ENCODE measurements at places on chromosomes 3 and 15.

DNA sequence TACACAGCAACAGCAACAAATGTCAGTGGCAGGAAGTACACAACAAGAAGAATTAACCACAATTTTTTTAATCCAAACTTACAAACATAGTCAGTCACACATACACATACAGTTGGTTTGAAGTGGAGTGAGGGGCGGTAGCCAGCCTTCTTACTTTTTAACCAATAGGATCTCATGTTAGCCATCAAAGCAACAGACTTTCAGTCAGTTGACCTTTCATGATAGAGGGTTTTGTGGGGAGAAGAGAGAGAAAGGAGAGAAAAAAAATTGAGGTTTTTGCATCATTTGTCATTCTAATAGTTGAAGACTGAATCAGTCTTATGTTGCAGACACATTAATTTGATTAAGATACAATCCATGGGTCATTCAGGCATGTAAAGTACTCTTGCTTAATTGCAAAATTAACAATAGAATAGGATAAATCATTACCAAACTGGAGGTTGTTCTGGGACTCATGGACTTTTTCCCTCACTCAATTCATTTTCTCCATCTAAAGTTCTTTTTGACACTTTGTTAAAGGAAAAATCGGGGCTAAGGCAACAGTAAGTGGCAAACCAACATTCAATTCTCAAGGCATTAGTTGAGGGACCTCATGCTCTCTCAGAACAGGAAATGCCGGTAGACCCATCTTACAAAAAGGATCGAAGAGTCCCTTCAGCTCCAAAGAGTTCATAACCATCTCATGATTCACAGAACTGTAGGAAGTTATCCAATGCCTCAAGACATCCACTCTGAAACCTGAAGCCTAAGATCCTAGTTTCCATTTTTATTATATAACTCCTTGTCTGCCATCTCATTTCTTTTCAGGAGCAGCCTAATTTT lies 159.5 kb upstream of the LPP start:
- peak; percentile 42 for DNase-seq

DNA sequence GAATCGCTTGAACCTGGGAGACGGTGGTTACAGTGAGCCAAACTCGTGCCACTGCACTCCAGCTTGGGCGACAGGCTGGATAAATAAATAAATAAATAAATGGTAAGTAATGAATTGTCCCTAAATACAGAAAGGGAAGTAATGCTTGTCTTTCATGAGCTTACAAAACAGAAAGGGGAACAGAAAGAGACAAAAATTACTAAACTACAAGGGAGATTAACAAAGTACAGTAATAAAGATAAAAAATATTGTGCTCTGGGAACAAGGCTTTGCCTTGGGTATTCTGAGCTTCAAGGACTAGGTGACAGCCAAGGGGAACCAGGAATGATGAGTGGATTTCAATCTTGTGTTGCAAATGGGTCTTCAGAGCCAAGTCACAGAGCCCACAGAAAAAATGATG lies 9.2 kb upstream of the HLTF start:
- no peak for DNase-seq

DNA sequence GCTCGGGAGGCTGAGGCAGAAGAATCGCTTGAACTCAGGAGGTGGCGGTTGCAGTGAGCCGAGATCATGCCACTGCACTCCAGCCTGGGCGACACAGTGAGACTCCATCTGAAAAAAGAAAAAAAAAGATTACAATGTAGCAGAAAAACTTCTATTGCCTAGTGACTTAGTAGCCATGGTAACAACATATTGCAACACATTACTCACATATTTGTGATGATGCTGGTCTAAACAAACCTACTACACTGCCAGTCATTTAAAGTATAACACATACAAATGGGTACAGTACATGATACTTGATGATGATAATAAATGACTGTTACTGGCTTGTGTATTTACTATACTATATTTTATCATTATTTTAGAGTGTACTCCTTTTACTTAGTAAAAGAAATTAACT lies 125.6 kb downstream of the PLOD2 start:
- no peak for DNase-seq

DNA sequence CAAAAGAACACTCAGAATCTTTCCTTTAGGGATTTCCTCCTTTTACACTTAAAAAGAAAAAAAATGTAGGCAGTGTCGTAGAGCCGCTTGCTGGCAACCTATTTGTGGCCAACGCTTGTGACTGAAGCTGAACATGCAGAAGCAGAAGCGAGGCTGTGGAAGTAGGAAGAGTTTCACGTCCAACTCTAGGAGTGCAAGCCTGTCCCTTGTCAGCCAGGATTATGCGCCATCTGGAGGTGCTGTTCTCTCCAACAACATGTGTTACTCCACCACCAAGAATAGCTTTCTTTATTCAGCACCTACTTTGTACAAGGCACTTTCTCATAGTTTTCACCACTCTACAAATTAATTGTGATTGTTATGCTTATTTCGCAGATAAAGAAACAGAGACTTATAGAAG lies 223.2 kb upstream of the LMCD1 start:
- no peak for DNase-seq

DNA sequence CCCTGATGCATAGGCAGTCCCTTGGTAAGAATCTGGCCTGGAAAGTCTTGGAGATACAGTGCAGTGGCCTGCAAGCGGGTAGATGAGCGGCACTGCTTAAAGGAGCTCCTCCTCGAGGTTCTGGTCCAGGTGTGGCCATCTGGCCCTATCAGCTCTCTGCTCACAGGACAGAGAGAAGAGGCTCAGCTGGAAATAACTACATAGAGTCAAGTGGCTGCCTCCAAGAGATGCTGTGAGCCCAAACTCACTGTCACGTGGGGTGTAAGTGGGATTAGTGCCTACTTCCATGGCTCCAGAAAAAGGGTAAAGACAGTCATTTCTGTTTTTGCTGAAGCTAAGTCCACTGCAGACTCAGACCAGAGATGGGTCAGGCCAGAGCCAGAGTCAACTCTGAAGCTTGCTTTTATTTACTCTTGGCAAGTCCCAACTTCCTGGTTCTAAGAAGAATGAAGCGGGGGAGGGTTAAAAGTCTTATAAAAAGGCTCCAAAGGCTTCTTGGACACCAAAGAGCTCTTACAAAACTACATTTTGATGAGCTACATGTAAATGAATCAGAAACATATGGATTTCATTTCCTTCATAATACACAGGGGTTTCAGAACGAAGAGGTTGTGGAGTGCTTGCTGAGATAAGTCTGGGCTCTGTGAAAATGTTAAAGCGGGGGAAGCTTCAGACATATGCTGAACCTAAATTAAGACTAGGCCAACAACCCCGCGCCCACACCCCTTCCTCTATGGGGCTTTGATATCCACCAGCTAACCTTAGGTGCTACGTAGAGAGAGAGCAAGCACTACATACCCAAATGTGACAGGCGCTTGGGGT lies 77.1 kb downstream of the PDZRN3 start:
- no peak for DNase-seq

- no peak for DNase-seq
Measured at GRCh38 chr3:63193647-63194046, 84.5 kb upstream of the SYNPR start.

GRCh38 chr3:9172851-9173321 lies 76.6 kb downstream of the SRGAP3 start:
- DNase-seq = no peak

DNA sequence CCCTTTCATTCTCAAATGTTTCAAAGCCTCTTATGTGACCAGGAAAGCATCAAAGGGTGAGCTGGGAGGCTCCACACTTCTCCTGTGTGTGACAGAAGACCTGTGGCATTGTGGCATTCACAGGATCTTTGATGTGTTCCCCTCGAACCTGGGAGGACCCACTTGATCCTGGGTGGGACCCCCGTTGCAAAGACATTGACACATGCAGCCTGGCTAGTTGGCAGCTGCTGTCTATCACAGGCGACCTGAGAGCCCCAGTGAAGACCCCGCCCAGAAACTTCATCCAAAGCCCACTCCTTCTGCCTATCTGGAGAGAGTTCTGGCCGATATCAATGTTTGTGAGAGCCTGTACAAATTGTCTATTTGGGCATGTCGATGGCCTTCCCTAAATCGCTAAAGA lies 140.4 kb upstream of the ATP2B2 start:
- no peak for DNase-seq

DNA sequence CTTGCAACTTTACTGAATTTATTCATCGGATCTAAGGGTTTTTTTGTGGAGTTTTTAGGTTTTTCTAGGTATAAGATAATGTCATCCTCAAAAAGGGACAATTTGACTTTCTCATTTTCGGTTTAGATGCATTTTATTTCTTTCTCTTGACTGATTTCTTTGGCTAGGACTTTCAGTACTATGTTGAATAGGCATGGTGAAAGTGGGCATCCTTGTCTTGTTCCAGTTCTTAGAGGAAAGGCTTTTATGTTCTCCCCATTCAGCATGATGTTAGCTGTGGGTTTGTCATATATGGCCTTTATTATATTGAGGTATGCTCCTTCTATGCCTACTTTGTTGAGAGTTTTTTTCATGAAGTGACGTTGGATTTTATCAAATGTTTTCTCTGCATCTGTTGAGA lies 106.7 kb downstream of the FAM43A start:
- DNase-seq = no peak

GRCh38 chr3:71754610-71755253 lies 1.1 kb downstream of the GPR27 start:
- DNase-seq = no peak

GRCh38 chr15:71549697-71550096 lies 260.7 kb upstream of the NR2E3 start:
- no peak for DNase-seq

DNA sequence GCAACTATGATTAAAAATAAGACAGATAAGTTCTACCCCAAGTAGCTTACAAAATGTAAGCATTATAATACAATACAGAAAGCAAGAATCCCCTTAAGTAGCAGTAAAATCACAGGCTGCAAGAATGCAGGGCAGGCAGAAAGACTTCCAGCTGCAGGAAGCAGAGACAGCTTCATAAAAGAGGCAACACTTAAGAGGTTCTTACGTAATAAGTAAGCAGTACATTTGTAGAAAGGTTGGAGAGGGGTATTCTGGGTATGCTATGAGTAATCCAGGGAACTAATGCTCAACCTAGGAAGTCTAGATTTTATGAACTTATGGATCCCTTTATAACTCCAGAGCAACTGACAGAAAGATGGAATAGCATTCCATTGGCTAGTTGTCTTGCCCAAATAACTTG lies 151.6 kb downstream of the IL5RA start:
- no peak for DNase-seq

DNA sequence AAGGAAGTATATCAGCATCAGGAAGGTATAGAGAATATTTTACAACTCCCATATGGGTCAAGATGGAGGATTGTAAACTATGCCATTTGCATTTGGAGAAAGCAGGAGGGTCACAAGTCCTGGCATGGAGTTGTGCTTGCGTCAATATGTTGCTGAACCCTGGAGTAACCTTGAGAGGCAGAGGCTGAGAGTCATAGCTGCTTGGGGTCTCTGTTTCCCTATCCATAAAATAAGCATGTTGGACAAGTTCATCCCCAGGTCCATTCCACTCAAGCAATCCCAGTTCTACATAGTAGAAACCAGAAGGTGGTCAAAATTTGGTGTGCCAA lies 273.6 kb downstream of the MECOM start:
- DNase-seq = no peak

- no peak for DNase-seq
Measured at GRCh38 chr3:82556113-82556512, 794.7 kb upstream of the GBE1 start.

GRCh38 chr15:64665179-64665578 lies 110.2 kb downstream of the RBPMS2 start:
- DNase-seq = no peak

DNA sequence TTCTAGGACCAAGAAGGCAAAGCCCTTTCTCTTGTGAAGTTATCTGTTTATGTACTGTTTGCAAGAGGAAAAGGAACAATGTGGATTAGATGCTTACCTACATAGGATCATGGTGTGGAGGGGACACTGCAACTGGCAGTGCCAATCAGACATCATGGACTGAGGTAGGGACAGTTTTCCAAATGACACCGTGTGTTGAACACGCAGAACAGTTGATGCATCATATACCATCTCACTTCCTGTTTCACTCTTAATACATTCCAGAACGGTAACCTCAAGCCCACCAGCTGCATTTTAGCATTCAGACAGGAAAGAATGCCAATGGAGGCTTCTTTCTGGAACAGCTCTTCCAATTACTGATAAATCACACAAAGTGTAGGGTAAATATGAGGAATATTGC lies 397.7 kb upstream of the LMCD1 start:
- no peak for DNase-seq

GRCh38 chr3:155233213-155233612 lies 60.3 kb downstream of the STRIT1 start:
- DNase-seq = no peak

DNA sequence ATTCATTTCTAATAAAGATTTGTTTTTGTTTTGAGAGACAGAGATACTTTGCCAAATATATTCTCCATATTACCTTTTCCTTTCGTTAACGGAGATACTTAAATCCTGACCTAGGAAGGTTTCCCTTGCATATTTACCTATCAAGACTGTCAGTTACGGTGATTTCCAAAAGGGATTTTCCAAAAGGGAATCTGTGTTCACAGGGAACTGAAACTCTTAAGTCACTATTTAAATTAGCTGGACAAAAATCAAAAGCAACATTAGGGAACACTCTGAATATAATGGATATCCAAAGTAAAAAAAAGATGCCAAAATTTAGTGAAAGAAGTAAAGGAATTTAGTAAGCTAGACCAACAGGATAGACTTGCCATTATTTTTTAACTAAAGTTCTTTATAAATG lies 576 bp downstream of the LRRFIP2 start:
- no peak for DNase-seq

GRCh38 chr15:64337761-64338160 lies 18.2 kb downstream of the CSNK1G1 start:
- no peak for DNase-seq

GRCh38 chr3:4351164-4351855 lies 48.1 kb downstream of the SETMAR start:
- DNase-seq = peak; percentile 41

DNA sequence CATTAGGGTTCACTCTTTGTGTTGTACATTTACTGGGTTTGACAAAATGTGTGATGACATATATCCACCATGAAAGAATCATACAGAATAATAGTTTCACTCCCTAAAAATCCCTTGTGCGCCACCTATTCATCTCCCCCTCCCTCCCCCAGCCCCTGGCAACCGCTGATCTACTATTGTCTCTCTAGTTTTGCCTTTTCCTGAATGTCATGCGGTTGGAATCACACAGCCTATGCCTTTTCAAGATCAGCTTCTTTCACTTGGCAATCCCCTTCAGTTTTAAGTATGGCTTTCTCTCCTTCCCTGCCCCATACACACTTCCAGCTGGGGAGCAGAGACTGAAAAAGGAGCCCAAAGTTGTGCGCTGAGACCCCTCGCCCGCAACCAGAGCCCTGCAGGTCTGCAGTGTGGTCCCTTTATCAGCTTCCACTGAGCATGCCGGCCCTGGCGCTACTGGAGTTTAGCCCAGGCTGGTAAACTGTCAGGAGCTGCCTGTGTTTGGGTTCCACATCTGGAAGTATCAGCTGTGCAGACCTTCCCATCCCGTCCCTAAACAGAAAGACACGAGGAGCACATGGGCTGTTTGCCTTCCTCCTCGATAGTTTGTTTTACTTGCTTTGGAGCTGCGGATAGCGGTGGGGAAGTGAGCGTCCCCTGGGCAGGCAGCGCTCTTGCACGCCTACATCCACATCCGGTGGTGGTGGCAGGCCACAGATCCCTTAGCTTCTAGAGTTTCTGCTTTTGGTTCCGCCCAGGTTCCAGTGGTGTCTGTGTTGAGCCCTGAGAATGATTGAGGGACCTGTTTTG lies 12.3 kb downstream of the BOC start:
- no peak for DNase-seq

All from activated CD4-positive, alpha-beta T cell treated with anti-CD3 and anti-CD28 coated beads for 4 hours (primary cell).